ENCODE measurements at places on chromosomes 1 and 21. TPM values are rescaled to one million over a fixed set of nuclear protein-coding genes. Genes with fewer than 3 reads are reported as not detected.
A peak's percentile ranks its signal among the peaks of the same experiment; 100 is the strongest.

Gene RCSD1
- 1.8 TPM for total RNA-seq

Gene NR1I3
- not detected for total RNA-seq

Gene GUCA2A
- not detected for total RNA-seq

Gene COL6A1
- 728 TPM for total RNA-seq

Gene ILDR2
- 0.30 TPM for total RNA-seq

DNA sequence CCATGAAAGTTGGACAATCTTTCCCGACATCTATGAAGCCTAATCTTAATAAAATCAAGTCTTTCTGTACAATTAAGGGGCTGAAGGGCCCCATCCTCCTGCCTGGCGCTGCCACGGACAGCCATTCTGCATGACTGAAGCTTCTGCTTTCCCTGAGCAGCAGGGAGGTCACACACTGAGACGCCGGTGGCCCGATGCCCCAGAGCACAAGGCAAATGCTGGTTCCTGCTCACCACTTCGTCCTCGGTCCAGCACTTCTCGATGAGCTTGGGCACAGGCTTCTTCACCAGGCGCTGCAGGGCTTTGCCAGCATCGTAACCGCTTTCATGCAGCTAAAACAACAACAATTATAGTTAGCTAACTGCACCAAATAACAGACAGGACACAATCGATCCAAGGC, 147.8 kb downstream of the SLC45A1 start:
- H3K27me3 ChIP-seq = no peaks in the 10 kb centered on the region
- no peak for DNase-seq
- no peak overlapping the region for H3K4me3 ChIP-seq
- no peaks in the 10 kb centered on the region for H3K36me3 ChIP-seq
- H3K4me1 ChIP-seq = peaks cover 19% of the 10 kb centered on the region

GRCh38 chr1:56569661-56570060, 9.7 kb downstream of the PLPP3 start:
- H3K4me3 ChIP-seq = no peak overlapping the region
- no peak for DNase-seq
- H3K36me3 ChIP-seq = no peaks in the 10 kb centered on the region
- H3K27ac ChIP-seq = no peak overlapping the region
- no peaks in the 10 kb centered on the region for H3K27me3 ChIP-seq

- no peaks in the 10 kb centered on the region for H3K4me1 ChIP-seq
- no peaks in the 10 kb centered on the region for H3K36me3 ChIP-seq
- no peak overlapping the region for H3K27ac ChIP-seq
- no peak overlapping the region for H3K4me3 ChIP-seq
Measured at GRCh38 chr1:17475752-17476151, 36.3 kb upstream of the RCC2 start.

DNA sequence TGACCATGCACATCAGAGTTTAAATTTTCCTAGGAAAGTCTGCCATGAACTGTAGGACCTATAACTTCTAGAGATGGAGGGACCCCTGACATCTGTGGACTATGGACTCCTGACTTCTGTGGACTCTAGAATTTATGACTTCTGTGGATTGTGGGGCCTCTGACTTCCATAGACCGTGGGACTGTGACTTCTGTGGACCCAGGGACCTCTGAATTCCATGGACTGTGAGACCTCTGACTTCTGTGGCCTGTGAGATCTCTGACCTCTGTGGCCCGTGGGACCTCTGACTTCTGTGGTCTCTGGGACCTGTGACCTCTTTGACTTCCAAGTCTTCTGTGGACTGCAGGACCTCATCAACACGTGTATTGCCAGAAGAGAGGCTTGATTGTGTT, 36.7 kb downstream of the PEX14 start:
- H3K4me3 ChIP-seq = no peak overlapping the region
- H3K36me3 ChIP-seq = no peaks in the 10 kb centered on the region
- peak overlapping the region; percentile 15 for H3K27ac ChIP-seq

- H3K4me3 ChIP-seq = peak overlapping the region; percentile 15
- no peaks in the 10 kb centered on the region for H3K27me3 ChIP-seq
- DNase-seq = no peak
- no peaks in the 10 kb centered on the region for H3K4me1 ChIP-seq
- H3K36me3 ChIP-seq = no peaks in the 10 kb centered on the region
- no peak overlapping the region for H3K27ac ChIP-seq
Measured at GRCh38 chr1:89070509-89070908, 5.5 kb upstream of the GBP1 start.

- no peak overlapping the region for H3K4me3 ChIP-seq
- H3K4me1 ChIP-seq = no peaks in the 10 kb centered on the region
- H3K36me3 ChIP-seq = no peaks in the 10 kb centered on the region
- H3K27me3 ChIP-seq = no peaks in the 10 kb centered on the region
Measured at GRCh38 chr1:38094711-38095290, 48.2 kb upstream of the POU3F1 start.

DNA sequence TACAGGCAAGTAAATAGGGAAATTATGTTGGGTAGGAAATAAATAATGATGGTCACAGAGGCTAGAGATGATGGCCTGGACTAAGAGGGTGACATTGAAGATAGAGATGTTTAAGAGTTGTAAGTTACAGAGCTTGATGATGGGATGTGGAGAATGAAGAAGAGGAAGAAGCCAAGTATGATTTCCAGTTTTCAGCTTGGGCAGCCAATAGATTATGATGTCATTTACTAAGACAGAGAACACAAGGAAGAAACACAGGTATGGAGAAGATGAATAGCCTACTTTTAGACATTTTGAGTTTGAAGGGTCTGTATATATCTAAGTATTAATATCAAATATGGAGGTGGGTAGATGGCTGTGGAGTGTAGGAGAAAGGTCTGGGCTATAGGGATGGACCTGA, 56.0 kb upstream of the PRELP start:
- no peaks in the 10 kb centered on the region for H3K4me1 ChIP-seq
- H3K27ac ChIP-seq = no peak overlapping the region
- no peaks in the 10 kb centered on the region for H3K27me3 ChIP-seq
- H3K4me3 ChIP-seq = no peak overlapping the region
- DNase-seq = no peak
- H3K36me3 ChIP-seq = no peaks in the 10 kb centered on the region

DNA sequence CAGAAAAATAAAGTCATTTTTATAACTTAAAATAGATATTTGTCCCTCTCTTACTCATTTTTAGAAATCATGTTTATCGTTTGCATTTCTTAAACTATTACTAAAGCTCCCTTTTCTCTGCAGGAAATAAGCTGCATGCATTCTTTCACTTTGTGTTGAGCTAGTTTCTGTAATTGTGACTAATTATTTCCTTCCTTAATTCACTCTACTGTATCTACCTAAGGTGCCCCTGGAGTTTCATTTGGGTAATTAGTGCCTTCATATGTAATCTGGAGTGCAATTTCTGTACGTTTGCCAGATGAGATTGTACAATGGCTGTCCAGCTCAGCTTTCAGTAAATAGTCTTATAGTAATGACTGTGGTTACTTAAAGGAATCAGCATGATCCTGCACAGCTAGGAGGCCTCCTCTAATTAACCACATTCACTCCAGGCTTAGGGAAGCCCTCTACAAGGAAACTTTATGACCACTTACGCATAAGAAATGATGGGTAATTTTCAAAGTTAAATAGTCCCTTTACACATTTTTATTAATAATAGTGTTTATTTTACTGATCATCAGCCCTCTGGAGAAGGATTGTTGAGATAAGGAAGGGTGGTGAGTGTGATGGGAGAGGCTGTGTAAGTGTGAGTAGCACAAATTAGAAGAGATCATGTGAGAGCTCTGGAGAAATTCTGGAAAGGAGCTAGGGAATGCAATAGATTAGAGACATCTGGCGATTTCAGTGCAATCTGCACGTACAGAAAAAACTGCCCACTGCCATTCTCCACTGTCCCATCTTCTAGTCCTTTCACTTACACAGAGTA, 86.8 kb downstream of the LRRC8C start:
- no peaks in the 10 kb centered on the region for H3K27me3 ChIP-seq
- H3K4me1 ChIP-seq = no peaks in the 10 kb centered on the region
- no peak overlapping the region for H3K4me3 ChIP-seq
- H3K36me3 ChIP-seq = no peaks in the 10 kb centered on the region

DNA sequence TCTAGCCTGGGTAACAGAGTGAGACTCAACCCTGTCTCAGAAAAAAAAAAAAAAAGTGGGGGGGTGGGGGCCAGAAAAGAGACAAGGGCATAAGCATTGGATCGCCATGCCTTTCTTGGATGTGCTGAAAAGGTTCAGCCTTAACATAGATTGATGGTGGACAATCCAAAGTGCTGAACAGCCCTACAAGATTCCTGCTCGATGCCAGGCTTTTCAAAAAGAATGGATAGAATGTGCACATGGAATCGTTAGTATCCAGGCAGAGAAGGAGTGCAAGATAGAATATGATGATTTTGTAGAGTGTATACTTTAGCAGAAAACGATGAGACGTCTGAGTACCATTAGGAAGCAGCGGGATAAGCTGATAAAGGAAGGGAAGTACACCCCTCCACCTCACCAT, 10.9 kb upstream of the COA7 start:
- H3K4me3 ChIP-seq = no peak overlapping the region
- no peak for DNase-seq
- no peaks in the 10 kb centered on the region for H3K36me3 ChIP-seq

DNA sequence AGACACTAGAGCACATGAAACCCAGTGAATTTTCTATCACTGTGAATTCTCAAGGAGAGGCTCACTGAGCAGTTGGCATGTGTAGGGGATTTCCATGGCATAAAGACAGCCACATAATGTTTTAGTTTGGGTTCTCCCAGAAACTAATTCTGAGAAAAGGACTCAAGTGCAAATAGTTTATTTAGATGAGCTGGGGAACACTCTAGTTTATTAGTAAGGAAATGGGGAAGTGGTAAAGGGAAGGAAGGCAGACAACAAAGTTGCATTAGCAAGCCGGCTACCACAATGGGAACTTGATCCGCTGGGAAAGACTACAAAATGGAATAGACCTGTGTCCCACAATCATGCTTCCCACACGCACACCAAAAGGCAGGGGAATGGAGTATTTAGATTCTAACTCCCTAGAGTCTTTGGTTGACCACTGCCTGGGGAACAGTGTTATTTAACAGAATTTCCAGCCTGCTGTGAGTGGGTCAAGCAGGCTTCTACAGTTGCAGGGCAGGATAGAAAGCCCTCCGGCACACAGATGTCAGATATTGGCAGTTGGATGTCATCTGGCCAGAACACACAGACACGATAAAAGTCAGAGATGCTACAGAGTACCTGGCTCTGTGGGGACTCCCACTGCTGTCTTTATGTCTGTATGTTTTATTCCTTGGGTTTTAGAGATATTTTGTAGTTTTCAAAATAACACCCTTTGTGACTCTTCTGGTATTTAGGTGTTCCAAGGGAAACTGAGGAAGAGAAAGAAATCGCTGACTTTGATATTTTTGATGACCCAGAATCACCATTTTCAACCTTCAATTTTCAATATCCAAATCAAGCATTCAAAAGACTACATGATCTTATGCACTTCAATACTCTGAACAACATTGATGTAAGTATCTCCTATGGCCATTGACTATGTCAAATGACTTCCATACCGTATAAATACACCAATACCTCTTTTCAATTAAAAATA, 150.1 kb downstream of the PLA2G4A start:
- H3K36me3 ChIP-seq = no peaks in the 10 kb centered on the region
- H3K27me3 ChIP-seq = no peaks in the 10 kb centered on the region
- H3K27ac ChIP-seq = no peak overlapping the region
- no peak for DNase-seq

DNA sequence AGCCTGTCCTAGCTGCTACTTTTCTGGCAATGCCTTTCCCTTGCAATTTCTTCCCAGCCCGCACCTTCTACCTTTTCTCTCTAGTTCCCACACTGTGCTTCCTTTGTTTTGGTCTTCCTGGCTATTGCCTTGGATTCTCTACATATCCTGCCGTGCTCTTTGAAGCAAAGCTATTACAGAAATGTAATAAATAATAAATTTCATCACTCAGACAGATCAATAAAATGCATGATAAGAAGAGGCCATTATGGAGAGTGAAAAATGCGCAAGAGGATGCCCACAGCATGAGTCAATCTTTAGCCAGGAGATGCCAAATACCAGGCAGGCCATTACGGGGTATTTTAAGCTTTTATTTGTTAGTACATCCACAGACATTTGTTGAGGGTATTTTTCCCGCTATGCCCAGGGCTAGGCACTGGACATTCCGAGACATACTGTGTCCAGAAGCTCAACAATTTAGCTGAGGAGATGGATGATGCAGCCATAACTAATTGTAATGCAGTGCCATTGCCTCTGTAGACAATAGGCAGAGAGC, 163.6 kb downstream of the ST6GALNAC3 start:
- H3K36me3 ChIP-seq = no peaks in the 10 kb centered on the region
- no peak overlapping the region for H3K4me3 ChIP-seq
- no peak overlapping the region for H3K27ac ChIP-seq
- H3K27me3 ChIP-seq = no peaks in the 10 kb centered on the region
- H3K4me1 ChIP-seq = no peaks in the 10 kb centered on the region

- H3K27me3 ChIP-seq = no peaks in the 10 kb centered on the region
- no peaks in the 10 kb centered on the region for H3K4me1 ChIP-seq
- no peak overlapping the region for H3K4me3 ChIP-seq
- H3K36me3 ChIP-seq = no peaks in the 10 kb centered on the region
Measured at GRCh38 chr21:15966231-15966630, 236.4 kb downstream of the USP25 start.

DNA sequence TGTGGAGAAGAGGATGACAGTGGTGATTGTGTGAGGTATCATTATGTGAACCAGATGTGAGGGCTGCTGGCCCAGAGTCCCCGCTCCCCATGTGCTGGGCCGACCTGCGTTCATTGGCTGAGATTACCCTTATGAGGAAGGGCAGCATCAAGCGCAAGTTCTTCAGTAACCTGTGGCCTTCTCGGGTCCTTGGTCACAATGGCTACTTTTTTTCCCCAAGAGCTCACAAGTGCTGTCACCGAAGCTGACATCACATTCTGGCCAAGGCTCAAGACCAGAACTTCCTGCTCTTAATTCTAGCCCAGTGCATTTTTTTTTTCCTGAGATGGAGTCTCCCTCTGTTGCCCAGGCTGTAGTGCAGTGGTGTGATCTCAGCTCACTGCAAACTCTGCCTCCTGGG, 262.9 kb downstream of the RHOU start:
- H3K4me3 ChIP-seq = no peak overlapping the region
- no peaks in the 10 kb centered on the region for H3K4me1 ChIP-seq
- no peaks in the 10 kb centered on the region for H3K27me3 ChIP-seq
- H3K36me3 ChIP-seq = no peaks in the 10 kb centered on the region
- no peak overlapping the region for H3K27ac ChIP-seq

- H3K27me3 ChIP-seq = no peaks in the 10 kb centered on the region
- H3K27ac ChIP-seq = no peak overlapping the region
- H3K4me3 ChIP-seq = no peak overlapping the region
Measured at GRCh38 chr1:17844185-17844826, 89.2 kb downstream of the ACTL8 start.

GRCh38 chr1:211182746-211183145, 48.8 kb upstream of the KCNH1 start:
- no peak overlapping the region for H3K4me3 ChIP-seq
- H3K27ac ChIP-seq = no peak overlapping the region
- no peaks in the 10 kb centered on the region for H3K4me1 ChIP-seq
- H3K36me3 ChIP-seq = no peaks in the 10 kb centered on the region

GRCh38 chr1:46053734-46054133, 78.7 kb downstream of the PIK3R3 start:
- DNase-seq = no peak
- H3K4me3 ChIP-seq = no peak overlapping the region
- H3K27me3 ChIP-seq = no peaks in the 10 kb centered on the region
- no peaks in the 10 kb centered on the region for H3K4me1 ChIP-seq
- no peaks in the 10 kb centered on the region for H3K36me3 ChIP-seq
